Left renal cortex interstitium (tissue), 4 donors: ENCODE measurements at places on chromosomes 6 and 20.

GRCh38 chr6:46281110-46281509, 110.3 kb upstream of the ENPP5 start:
- no peak for DNase-seq

DNA sequence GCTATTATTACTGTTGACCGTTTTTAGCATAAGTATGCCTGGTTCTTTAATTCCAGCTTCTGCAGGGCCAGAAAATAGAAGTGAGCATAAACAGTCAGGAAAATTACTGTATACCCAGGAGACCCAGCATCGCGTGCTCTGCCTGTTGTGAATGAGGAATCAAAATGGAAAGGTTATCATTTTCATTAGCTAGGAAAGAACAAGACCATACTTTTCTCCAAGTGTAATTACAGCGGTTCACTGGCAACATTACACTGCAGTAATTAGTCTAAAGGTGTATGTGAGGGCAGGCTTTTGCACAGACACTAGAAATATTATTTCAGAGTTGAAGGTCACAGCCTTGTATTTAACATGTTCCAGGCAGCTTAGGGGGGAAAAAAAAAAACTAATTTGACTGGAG, 403.8 kb upstream of the SOX4 start:
- no peak for DNase-seq

- DNase-seq = peak; percentile 28
These were observed 577 bp upstream of the SLC24A3 start for GRCh38 chr20:19211661-19212468.

- no peak for DNase-seq
These were observed 120.7 kb downstream of the MTFR2 start for GRCh38 chr6:136129365-136129764.

DNA sequence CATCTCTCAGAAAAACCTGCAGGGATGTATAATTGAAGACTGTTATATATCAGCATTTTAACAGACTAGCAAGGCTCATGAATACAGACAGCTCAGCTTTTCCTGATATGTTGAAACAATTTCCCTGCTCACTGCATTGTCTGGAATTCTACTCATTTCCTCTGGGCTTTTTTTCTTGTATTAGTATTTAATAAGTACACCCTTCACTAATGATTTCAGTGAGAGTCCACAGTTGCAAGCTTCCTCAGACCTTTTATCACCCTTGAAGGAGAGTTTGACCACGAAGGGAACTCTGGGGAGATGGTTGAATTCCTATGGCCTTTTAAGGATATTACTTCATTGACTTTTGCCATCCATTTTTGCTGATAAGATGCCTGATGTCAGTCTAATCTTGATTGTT, 248.7 kb downstream of the ADGB start:
- no peak for DNase-seq

DNA sequence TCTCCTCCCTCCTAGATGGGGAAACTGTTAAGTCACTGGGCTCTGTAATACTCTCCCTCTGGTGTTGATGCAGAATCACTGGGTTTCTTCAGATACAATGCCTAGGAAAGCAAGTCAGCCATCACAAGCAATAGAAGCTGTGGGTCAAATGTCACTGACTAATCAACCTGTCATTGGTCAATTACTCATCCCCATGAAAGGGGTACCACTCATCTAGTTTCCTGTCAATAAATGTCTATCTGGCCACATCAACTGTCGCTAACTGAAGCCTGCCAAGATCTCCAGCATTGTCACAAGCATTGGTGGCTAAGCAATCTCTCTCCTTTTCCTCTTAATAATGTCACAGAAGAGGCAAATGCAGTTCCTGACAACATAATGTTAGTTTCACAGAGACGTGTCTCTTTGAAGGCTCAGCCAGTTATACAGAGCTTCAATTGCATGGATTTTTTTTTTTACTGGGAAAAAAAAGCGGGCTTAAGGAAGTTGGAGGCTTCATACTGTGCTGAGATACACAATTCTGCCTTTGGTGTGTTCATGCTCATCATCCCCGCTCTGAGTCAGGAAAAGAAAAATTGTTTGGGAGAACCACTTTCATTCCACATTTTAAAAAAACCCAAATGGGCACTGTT, 355.9 kb downstream of the BTBD9 start:
- DNase-seq = no peak

DNA sequence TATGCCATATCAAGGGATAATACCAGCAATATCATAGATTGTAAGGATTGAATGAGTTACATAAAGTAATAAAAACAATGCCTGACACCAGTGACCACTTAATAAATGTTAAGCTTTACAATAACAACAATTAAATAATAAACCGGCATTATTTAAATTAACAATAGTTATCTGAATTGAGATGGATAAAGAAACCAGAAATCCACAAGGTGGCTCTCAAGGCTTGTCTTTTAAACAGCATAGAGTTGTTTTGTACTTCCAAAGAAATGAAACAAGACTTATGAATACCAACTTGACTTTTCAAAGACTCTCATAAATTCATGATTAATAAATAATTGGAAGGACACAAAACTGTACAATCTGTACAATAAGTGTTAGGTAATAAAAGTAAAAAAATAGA, 203.1 kb downstream of the ASCC3 start:
- no peak for DNase-seq

DNA sequence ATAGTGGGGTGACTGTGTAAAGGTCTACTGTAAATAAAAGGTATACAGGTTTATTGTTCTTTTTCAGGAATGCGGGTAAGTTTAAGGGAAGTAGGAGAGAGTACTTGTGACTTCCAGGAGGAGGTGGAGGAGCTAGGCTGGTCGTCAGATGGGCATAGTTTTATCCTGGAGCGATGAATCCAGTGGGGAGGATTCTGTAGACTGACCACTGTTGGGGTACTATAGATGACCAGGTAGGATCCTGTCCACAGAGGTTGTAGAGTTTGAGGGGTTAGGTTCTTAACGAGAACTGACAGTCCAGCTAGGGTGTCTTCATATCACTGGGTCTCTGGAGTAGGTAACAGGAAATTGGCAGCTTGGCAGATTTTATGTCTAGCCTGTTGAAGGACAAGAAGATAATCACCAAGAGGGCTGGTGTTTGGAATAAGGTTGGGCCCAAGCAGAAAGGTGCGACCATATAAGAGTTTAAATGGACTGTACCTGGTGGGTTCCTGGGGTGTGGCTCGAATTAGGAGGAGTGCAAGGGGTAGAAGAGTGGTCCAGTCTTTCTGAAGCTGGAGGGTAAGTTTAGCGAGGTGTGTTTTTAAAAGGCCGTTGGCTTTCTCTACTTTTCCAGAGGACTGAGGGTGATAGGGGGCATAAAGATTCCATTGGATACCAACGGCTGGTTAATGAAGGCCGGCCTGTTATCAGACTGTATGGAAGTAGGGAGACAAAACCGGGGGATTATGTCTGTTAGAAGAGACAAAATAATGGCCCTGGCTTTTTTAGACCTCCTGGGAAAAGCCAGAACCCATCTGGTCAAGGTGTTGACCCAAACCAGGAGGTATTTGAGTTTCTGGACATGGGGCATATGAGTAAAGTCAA, 751.3 kb upstream of the ADGRB3 start:
- no peak for DNase-seq

DNA sequence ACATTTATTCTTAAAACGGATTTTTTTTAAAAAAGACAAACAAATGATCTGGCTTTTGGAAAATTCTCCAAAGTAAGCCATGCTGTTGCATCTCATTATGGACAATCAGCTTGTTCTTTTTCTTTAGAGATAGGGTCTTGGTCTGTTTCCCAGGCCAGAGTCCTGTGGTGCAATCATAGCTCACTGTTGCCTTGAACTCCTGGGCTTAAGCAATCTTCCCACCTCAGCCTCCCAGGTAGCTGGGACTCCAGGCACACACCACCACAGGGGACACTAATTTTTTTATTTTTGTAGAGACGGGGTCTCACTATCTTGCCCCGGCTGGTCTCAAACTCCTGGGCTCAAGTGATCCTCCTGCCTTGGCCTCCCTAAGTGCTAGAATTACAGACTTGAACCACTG, 45.9 kb upstream of the TGM3 start:
- DNase-seq = no peak

GRCh38 chr6:159398633-159399032, 229.4 kb downstream of the FNDC1 start:
- DNase-seq = no peak

DNA sequence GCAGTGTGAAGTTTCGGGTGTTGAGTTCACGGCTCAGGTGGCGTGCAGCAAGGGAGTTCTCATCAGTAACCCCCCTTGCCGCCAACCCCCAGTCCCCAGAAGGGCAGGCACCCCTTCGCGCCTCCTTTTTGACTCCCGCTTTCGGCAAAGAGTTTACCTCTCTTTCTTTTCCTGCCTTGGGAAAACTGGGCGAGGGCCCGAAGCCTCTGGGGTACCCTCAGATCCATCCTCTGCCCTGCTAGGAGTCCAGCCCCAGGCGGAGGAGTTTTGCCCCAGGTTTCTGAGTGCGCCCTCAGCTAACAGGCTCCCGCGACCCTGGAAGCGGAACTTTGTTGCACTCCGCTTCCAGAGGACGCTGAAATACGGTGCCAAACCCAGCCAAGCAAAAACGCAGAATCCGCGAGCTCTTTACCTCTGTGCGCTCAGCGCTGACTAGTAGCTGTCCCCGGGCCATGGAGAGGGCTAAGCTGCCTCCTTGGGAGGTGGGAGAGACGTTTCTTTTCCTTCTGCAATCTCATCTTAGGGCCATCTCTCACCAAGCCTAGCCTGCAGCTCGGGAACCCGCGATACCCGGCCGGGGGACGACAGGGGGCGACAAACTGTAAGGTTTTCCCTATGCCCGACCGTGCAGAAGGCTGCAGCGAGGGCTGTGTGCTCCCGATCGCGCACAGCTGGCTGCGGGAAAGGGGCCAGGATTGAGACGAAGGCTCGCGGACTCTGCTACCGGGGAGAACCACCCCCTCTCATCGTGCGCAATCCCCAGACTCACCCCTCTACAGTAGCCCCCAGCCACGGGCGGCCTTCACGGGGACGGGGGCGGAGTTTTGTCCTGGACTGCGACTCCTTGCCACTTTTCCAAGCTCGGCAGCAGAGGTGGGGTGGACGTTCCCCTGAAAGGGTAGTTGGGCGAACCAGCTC, 2.7 kb upstream of the PAX1 start:
- peak; percentile 77 for DNase-seq

GRCh38 chr6:110633731-110634213, 157.4 kb upstream of the SLC22A16 start:
- no peak for DNase-seq

DNA sequence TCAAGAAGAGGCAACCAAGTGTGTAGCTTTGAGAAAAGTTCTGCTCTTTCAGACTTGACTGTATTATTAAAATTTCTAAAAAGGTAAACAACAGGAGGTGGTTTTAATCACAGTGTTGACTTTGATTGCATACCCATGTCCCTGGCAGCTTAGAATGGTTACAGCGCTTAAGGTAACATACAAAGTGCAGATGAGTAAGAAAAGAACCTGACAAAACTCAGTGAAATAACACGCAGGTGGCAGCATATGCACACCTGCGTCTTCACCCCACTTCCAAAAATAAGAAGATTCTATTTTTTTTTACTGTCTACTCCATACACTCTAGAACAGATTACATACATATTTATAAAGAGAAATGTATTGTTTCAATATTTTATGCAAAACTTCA, 233.5 kb downstream of the GMPR start:
- DNase-seq = no peak

DNA sequence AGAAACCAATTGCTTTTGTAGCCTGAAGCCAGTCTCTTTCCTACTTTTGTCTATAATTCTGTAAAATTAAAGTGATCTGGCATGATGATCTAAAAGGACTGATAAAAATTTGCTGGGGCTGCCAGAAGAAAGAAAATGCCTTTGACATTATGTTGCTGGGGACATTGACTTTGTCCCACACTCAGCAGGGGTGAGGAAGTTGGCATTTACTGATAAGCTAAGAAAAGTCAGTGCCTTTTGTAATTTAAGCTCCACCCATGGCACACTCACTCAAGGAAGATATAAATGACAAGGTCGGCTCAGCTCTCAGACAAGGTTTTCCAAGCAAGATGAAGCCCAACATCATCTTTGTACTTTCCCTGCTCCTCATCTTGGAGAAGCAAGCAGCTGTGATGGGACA, at the start of gene SEMG1:
SEMG1 (plus strand) TSS at position 309 of the 400 bp plus-strand sequence; CDS start at position 330, 21 bp downstream.
- no peak for DNase-seq

GRCh38 chr20:32357375-32357868, 709 bp upstream of the ASXL1 start:
- DNase-seq = peak; percentile 86

GRCh38 chr6:18920701-18921100, 533.6 kb downstream of the RNF144B start:
- no peak for DNase-seq

GRCh38 chr6:72246926-72247325, 360.6 kb downstream of the RIMS1 start:
- DNase-seq = no peak

DNA sequence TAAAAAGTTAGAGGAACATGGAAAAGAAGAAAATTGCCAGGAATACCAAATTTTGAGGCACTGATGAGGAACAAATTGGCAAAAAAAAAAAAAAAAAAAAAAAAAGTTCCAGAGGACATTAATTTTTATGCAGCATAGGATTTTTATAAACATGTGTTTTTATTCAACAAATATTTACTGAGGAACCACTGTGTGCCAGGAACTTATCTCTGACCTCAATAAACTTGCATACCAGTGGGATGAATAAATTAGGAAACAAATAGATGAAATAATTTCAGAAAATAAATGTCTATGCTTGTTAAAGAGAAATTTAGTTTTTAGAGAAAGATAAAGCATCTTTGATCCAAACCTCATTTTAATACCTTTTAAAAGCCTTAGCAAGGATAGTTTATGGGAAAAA, 175.1 kb downstream of the PDE10A start:
- DNase-seq = no peak

DNA sequence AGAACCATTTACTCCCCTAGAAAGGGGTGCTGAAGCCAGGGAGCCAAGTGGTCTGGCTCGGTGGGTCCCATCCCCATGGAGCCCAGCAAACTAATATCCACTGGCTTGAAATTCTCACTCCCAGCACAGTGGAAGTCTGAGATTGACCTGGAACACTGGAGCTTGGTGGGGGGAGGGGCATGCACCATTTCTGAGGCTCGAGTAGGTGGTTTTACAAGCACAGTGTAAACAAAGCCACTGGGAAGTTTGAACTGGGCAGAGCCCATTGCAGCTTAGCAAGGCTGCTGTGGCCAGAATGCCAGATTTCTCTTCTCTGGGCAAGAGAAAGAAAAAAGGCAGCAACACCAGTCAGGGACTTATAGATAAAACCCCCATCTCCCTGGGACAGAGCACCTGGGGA, 855.8 kb upstream of the CITED2 start:
- DNase-seq = no peak

GRCh38 chr20:58850693-58851174, at the start of gene GNAS-AS1:
Gene GNAS-AS1, minus strand, starts transcription at chr20:58850902.
- DNase-seq = peak; percentile 72

- no peak for DNase-seq
These were observed 243.4 kb downstream of the TRDN start for GRCh38 chr6:123393331-123393730.
